ENCODE measurements at places on chromosomes 11 and 22.

DNA sequence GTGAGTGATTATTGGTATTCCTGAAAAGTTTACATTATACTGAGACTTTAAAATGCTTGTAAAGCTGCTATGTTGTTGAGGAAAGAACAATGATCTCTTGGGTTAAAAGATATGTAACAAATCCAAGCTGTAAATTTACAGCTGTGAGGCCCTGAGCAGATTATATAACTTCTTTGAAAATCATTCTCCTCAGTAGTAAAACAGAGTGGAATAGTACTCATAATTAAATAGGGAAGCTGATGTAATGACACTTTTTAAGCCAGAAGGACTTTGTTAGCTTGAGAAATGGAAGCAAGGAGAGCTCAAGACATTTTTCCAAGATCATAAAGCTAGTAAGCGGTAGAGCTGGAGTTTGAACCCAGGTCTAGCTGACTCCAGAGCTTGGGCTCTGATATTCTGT is 363.9 kb downstream of the TMEM135 start:
- no peak for DNase-seq

DNA sequence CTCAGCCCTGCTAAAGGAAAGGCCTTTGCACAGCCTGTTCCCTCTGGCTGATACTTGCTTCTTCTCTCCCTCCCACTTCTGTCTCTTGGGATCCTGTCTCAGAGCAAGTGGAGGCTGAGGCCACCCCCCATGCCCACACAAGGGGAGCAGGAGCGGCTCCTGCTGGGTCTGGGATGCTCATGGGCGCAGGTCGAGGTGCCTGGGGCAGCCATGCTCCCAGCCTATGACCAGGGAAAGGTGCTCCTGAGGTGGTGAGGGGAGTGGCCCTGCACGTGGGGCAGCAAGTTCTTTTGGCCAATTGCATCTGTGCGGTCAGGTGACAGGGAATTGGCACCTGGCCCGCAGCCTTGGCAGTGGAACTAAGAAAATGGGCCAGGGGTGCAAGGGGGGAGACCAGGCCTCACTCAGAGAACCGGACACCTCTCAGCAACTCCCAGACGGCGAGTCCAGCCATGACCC is 1.5 kb downstream of the MAPK11 start:
- no peak for DNase-seq

- DNase-seq, result no peak
Measured at GRCh38 chr22:34096770-34097169, 176.5 kb upstream of the LARGE1 start.

- DNase-seq, result no peak
Measured at GRCh38 chr11:120655589-120655988, 144.0 kb downstream of the GRIK4 start.

GRCh38 chr11:61967924-61968757 is 707 bp upstream of the FTH1 start:
- no peak for DNase-seq

DNA sequence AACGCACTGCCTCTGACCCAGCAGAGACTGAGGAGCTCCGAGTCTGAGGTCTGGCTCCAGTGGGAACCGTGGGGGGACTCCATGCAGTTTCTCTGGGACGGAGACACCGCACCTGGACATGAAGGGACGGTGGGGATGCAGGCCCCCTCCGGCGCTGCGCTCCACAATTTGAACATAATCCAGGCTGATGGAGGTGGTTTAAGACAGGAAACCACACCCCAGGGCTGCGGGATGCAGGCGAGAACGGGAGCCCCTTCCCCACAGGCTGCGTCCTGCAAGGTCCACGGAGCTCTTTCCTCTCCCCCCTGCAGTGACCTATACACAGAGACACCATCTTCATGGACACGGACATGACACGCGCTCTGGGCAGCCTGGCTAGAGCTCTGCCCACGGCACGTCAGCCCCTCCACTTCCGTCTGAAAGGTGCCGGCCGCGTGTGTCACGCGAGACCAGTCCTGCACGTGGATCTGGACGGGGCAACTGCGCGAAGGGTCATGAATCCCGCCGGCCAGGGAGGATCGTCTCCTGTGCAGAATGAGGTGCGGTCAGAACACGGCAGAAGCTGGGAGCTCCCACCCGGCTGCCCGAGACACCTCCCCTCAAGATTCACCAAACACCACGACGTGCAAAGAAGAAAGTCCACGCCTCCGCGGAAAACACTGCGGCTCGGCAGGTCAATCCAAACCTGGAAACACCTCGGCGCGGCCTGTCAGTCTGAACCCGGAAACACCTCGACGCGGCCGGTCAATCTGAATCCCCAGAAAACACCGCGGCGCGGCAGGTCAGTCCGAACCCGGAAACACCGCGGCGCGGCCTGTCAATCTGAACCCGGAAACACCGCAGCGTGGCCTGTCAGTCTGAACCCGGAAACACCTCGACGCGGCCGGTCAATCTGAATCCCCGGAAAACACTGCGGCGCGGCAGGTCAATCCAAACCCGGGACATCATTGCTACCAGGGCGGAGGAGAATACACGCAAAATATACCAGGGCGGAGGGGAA is 212.4 kb downstream of the BRD1 start:
- no peak for DNase-seq

GRCh38 chr11:45320371-45320770 is 34.2 kb upstream of the SYT13 start:
- no peak for DNase-seq

GRCh38 chr11:12070446-12071267 is 39.7 kb upstream of the MICAL2 start:
- no peak for DNase-seq
